Heart right ventricle (tissue), 16 donors: ENCODE measurements at places on chromosomes 7 and 10. TPM values are rescaled to one million over a fixed set of nuclear protein-coding genes. Genes with fewer than 3 reads are reported as not detected.

DNA sequence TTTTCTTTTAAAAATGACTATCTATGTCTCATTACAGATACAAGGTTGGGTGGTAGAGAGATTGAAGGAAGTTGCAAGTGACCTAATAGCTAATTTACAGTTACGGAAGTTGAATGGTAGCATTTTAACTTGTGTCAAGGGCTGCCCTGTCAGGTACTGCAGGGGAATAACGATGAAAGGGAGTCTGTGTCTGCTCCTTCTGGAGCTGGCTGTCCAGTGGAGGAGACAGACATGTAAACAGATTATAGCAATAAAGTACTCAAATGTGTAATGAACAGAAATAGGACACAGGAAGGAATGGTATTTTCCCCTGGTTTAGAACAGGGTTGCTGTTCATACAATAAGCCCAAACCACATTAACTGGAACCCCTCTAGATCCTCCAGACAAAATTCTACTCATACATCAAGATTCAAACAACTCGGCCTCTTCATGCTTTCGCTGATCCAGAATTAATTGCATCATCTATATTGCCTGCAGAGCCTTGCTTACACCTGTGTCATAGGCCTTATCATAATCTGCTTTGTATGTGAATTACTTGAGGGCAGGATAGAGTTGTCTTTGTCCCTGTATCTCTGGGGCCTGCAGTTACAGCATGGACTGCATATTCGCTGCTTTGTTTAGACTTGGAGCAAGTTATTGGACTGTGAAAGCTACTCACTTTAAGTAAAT is 42.8 kb downstream of the AUTS2 start:
- H3K4me1 ChIP-seq = peaks cover 7% of the 10 kb centered on the region
- DNase-seq = no peak
- no peak overlapping the region for H3K4me3 ChIP-seq
- no peaks in the 10 kb centered on the region for H3K27me3 ChIP-seq

DNA sequence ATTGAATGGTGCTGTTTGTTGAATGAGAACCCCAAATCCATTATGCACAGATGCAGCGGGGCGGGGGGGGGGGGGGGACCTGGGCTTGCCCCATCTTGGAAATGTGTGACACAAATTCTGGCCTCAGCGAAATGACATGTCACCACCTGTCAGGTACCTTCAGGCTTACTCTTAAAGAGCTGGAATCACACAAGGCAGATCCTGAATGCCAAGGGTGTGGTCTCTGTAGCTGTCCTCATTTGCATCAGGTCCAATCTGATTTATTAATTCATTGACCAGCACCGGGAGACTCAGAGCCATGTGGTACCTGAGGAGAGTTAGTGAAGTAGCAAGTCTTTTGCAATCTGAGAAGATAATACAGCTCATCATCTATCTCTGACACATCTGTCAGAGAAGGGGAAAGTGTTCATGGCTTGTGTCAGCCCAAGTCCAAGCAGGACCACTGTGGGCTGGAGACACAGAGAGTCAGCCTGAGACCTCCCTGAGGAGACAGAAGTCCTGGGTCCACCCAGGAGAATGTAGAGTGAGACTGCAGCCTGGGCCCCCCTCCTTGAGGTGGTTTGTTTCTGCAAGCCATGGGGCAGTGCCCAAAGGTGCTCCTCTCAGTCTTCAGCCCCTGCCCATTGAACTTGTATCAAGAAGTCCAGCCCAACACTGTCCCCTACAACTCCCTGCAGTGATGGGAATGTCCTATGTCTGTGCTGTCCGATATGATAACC is 46.7 kb downstream of the ADCYAP1R1 start:
- H3K36me3 ChIP-seq = no peaks in the 10 kb centered on the region
- DNase-seq = no peak
- no peaks in the 10 kb centered on the region for H3K4me1 ChIP-seq
- H3K27me3 ChIP-seq = no peaks in the 10 kb centered on the region
- no peak overlapping the region for H3K4me3 ChIP-seq

Gene PPP1R3C
- total RNA-seq = 224 TPM

Gene TAS2R3
- total RNA-seq = 0.41 TPM

DNA sequence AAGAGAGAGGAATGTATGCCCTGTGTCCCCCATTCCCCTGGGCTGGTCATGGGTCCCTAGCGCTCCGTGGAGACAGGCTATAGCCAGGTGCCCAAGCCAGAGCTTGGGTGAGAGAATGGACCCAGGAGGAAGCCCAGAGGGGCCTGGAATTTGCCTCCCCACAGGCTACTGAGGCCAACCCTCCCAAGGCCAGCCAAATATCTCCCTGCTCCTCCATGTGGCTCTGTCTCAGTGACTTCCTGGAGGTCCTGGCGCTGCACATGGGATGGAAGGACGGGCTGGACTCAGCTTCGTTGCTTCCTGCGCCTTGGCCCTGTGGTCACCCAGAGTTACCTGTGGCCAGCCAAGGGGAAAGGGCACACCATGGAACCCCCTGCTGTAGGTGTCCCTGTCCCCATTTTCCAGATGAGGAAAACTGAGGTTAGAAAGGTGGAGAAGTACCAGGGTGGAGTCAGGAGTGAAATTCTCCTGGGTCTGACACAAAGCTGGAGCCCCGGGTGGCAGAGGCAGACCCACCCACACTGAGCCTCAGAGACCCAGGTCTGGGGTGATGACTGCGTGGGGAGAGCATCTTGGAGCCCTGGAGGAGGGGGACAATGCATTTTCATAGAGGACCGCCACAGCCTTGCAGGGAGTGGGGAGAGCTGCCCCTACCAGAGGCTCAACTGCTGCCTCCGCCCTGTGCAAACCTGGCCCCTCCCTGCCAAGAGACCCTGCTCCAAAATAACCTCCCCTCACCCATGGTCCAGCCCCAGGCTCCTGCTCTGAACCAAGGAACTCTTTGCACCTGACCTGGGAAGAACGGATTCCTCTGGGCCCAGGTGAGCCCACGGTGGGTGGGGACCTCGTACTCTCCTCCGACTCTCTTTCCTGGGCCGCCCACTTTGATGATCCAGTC is 42.6 kb downstream of the TMEM270 start:
- H3K4me3 ChIP-seq = no peak overlapping the region
- H3K27ac ChIP-seq = no peak overlapping the region
- no peaks in the 10 kb centered on the region for H3K4me1 ChIP-seq
- no peaks in the 10 kb centered on the region for H3K27me3 ChIP-seq

GRCh38 chr10:105398202-105398601 is 757.1 kb downstream of the SORCS3 start:
- H3K4me1 ChIP-seq = no peaks in the 10 kb centered on the region
- H3K36me3 ChIP-seq = no peaks in the 10 kb centered on the region

- H3K4me1 ChIP-seq = no peaks in the 10 kb centered on the region
- DNase-seq = no peak
- H3K36me3 ChIP-seq = no peaks in the 10 kb centered on the region
- no peak overlapping the region for H3K4me3 ChIP-seq
- H3K27ac ChIP-seq = no peak overlapping the region
Measured at GRCh38 chr7:142434666-142435167, 176.9 kb upstream of the PRSS58 start.

- no peaks in the 10 kb centered on the region for H3K36me3 ChIP-seq
- H3K4me1 ChIP-seq = peaks cover 18% of the 10 kb centered on the region
- H3K4me3 ChIP-seq = peak overlapping the region; percentile 49
- no peaks in the 10 kb centered on the region for H3K27me3 ChIP-seq
- DNase-seq = peak; percentile 70
Measured at GRCh38 chr7:56091591-56091990, 1.2 kb downstream of the PHKG1 start.

Gene ENTPD7
- 1.7 TPM for total RNA-seq

DNA sequence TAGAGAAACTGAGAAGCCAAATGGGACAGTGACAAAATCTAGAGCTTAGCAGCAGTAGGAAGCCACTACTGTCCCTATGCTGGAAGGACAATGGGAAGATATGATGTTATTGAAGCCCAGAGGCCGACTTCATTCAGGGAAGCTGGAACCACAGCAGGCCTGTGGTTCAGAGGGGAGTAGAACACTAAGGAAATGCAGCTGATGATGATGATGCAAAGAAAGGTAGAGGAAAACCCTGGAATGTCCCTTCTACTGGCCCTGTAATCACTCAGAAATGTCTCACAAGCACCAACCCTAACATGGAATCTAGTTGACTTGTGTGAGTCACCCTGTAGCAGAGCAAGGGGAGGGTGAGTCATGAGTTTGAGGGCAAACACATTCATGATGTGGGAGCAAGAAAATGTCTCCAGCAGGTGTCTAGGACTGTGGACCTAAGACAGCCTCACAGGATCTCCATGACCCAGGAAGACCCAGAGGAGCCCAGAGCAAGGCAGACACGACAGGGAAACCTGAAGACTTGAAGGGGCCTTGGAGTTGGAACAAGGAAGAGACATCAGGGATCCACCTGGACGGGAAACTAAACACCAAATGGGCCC is 37.0 kb upstream of the LRRC17 start:
- H3K36me3 ChIP-seq = no peaks in the 10 kb centered on the region
- no peaks in the 10 kb centered on the region for H3K27me3 ChIP-seq
- H3K4me1 ChIP-seq = no peaks in the 10 kb centered on the region
- H3K27ac ChIP-seq = no peak overlapping the region
- no peak overlapping the region for H3K4me3 ChIP-seq

DNA sequence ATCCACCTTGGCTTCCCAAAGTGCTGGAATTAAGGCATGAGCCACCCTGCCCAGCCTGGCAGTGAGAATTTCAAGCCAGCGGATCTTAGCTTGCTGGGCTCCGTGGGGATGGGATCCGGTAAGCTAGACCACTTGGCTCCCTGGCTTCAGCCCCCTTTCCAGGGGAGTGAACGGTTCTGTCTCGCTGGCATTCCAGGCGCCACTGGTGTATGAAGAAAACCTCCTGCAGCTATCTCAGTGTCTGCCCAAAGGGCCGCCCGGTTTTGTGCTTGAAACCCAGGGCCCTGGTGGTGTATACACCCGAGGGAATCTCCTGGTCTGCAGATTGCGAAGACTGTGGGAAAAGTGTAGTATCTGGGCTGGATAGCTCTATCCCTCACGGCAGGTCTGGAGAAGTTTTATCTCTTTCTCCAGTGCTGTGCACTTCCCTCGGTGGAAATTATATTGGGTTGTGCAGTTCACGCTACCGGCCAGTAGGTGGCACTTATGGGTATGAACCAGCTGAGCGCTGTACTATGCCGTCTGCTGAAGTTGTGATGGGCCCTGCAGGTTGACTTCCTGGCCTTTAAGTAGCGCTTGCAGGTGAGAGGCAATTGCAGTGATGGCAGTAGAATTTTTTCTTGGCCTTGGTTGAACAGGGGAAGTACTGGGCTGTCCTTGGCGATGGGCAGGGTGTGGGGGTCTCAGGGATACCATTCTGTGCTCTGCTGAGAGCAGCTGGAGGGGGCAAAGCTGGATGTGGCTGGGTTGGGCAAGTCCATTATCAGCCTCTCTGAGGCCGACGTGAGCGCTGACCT is 138.0 kb upstream of the MTPN start:
- DNase-seq = peak; percentile 17
- no peak overlapping the region for H3K4me3 ChIP-seq
- no peaks in the 10 kb centered on the region for H3K36me3 ChIP-seq
- H3K27ac ChIP-seq = no peak overlapping the region
- H3K4me1 ChIP-seq = no peaks in the 10 kb centered on the region

GRCh38 chr10:125802131-125802530 is 20.9 kb downstream of the UROS start:
- H3K4me1 ChIP-seq = no peaks in the 10 kb centered on the region
- no peaks in the 10 kb centered on the region for H3K27me3 ChIP-seq
- H3K4me3 ChIP-seq = no peak overlapping the region
- H3K36me3 ChIP-seq = peaks cover 96% of the 10 kb centered on the region

DNA sequence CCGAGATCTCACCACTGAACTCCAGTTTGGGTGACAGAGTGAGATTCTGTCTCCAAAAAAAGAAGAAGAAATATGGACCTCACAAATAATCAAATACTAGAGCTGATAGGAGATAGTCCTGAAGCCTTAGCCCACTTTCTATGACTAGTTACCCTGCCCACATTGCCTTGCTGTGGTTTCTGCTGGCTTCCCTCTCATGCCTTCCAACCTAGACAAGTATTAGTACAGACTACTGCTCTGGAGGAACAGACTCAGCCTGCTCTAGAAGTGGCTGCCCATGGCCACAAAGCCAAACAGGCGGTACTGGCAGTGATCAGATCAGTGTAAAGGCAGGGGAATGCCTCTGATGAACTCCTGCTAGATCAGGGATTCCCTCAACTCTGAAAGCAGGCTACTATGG is 89.7 kb upstream of the PRKAR2B start:
- no peaks in the 10 kb centered on the region for H3K36me3 ChIP-seq
- no peak overlapping the region for H3K4me3 ChIP-seq
- no peaks in the 10 kb centered on the region for H3K4me1 ChIP-seq
- no peaks in the 10 kb centered on the region for H3K27me3 ChIP-seq
- DNase-seq = no peak

DNA sequence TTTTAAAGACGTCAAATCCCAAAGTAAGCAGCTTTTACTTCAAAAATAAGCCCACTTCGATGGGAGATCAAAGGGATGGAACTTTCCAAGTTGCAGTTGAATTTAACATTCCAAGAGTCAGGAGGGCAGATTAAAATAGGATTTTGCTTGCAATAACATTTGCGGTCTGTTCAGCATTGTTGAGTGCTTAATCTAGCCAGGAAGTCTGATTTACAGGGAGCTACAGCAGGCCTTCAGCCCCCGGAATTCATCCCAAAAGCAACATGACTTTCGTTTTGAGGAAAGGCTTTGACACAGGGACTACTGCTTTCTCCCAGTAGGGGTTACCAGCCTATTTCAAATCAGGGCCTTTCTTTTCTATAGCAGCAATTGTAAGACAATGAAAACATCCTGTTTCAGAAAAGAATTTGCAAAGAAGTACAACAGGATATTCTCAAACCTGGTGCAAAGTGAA is 279.6 kb upstream of the PITRM1 start:
- peak overlapping the region; percentile 80 for H3K27ac ChIP-seq
- no peaks in the 10 kb centered on the region for H3K36me3 ChIP-seq
- H3K27me3 ChIP-seq = no peaks in the 10 kb centered on the region

- peaks cover 4% of the 10 kb centered on the region for H3K4me1 ChIP-seq
- H3K27me3 ChIP-seq = no peaks in the 10 kb centered on the region
- no peak overlapping the region for H3K27ac ChIP-seq
- no peaks in the 10 kb centered on the region for H3K36me3 ChIP-seq
- DNase-seq = no peak
- no peak overlapping the region for H3K4me3 ChIP-seq
Measured at GRCh38 chr7:7675686-7676085, 35.1 kb downstream of the UMAD1 start.

- no peak overlapping the region for H3K27ac ChIP-seq
- H3K27me3 ChIP-seq = peaks cover 5% of the 10 kb centered on the region
- H3K4me1 ChIP-seq = no peaks in the 10 kb centered on the region
- H3K36me3 ChIP-seq = no peaks in the 10 kb centered on the region
Measured at GRCh38 chr7:126809188-126809587, 443.6 kb downstream of the GRM8 start.
